Stimulated activated naive CD8-positive, alpha-beta T cell treated with anti-CD3 and anti-CD28 coated beads, Interleukin-15, Interleukin-2, amounts not matched to agents 100 U/mL and 50 U/mL, for 24 hours (primary cell): ENCODE measurements at places on chromosomes 3 and 15.

DNA sequence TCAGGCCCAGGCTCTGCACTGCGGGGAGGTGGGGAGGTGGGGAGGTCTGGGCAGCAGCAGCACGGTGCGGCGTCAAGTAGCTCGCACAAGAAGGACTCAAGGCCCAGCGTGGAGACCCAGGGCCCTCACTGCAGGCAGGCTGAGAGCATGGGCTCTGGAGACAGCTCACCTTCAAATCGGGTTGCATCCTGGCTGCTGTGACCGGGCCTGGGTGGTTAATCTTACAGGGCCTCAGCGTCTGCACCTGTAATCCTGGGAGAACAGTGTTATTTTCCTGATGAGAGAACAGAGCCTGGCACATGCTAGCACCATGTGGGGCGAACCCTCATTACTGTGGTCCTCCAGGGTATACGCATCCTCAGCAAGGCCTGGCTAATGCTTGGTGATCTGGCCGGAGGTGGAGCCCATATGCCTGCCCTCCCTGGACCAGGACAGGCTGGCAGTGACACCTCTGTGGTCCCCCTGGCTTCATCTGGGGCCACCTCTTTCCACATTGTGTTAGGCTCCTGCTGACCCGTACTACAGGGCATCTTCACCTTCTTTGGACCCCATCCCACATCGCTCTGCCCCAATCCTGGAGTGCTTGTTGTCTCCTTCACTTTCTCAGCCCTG, 55.5 kb downstream of the RGMA start:
- DNase-seq = no peak

DNA sequence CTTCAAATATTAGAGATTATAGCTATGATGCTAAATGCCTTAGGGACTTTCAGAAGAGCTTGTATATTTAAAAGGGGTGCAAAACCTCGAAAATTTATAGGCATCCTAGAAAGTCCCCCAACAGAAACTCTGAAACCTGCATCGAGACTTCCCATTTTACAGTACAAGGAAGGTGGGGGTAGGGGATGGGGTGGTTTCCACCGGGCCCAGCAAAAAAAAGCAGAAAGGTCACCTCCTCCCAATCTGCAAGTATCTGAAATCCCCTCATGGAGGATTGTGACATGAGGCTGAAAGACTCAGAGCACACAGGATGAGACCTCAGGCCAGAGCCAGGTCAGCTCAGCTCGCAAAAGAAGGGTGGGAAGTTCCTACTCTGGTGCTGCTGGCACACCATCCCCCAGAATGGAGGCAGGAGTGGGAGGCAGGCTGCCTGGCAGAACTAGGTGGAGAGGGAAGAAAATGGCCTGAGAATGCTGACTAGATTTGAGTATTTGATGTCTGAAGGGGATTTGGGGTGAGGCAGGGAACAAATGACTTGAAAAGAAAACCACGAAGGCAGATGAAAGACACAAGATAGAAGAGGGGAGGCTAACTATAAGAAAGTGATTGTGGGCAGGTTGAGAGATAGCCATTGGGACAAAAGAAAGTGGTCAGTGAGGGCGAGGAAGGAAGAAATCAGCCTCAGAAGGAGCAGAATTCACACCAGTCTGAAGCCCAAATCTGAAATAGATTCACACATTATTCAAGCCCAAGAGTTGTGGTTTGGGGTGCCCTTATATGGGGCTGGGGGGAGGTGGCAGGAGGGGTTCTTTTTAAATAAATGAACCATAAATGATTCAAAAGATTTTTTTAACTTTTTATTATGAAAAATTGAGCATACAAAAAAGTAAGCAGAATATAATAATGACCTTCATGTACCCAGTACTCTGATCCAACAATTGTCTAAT, 22.5 kb upstream of the TSC22D2 start:
- peak; percentile 47 for DNase-seq

GRCh38 chr15:100259266-100259665, 82.5 kb downstream of the ADAMTS17 start:
- DNase-seq = no peak

DNA sequence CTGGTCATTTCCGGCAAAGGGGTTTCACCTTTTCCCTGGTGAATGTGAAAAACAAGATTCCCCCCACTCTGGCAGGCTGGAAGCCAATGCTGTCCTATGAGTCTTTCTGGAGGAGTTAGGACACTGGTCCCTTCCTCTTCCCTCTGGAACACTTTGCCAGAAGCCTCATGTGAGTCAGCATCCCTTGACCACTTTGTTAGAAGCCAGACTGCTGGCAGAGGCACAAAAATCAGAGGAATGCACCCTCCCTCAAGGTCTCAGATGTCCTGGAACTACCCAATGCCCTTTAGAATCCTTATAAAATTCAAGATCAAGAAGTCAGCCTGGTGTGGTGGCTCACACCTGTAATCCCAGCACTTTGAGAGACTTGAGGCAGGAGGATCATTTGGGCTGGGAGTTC, 26.6 kb downstream of the ITGB5 start:
- DNase-seq = no peak

GRCh38 chr3:151445273-151446001, 15.4 kb downstream of the IGSF10 start:
- no peak for DNase-seq

DNA sequence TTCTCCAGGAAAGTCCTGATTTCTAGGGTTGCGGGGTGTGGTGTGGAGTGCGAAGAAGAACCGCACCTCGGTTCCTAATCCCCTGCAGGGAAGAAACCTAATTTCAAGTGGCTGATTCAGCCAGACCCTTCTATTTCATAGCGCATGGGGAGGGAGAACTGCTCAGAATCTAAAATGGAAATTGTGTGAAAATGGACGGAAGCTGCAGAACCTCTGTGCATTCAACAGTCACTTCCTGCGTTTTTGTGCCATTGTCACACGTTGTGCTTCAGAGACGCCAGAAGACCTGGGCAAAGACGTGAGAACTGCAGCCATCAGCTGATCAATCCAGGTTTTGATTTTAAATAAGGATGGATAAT, 1.2 kb downstream of the SIDT1 start:
- DNase-seq = peak; percentile 39

DNA sequence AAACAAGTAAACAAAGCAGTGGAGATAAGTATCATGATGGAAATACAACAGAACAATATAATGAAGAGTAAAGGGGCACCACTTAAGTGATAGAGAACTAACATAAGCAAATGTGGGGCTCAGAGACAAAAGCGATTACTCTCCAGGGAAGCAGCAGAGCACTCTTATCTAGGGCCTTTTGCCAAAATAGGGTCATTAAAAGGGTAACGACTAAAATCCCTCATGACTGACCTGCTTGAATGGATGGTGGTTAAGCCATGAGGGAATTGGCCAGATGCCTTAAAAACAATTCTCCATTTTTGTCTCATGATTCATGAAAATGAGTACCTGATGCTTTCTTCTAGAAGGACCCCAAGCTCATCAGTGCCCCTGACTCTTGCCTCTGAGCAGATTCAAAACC, 3.2 kb upstream of the SLC7A14 start:
- no peak for DNase-seq

DNA sequence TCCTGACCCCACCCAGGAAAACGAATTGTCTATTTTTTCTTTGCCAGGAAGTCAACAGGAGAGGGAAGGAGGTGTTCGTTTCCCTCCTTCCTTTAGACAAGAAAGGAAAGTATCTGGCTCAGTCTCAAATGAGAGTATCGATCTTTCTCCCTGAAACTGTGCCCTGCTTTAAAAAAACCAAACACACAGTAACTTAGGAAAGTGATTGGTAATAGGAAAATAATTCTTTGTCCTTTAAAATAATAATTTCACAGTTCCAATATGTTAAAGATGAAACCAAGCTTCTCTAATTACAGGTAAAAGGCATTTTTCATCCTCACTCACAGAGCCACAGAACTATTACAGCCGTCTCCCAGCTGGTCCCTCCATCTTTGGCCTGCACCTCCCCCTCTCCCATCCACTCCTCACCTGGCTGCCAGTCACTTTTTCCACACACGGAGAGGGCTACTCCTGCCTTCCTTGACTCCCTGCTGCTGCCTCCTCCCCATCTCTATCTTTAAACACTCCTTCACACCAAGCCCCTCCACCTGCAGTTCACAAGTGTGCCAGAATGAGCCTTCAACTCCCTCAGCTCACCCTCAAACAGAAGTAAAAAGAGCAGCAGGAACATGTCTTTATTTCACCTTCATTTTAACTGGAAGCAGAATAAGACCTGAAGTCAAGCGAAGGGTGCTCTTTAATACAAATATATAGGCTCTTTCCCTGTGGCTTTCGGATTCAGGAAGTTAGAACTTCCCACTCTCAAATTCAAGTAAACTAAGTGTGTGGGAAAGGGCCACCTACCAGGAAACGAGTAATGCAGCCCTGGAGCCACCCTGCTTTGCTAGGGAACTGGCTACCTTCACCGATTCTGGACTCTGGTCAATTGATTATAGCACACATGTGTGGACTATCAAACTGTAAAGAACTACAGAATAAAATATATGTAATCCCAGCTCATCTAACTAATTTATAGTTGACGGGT, 116.4 kb downstream of the SENP2 start:
- DNase-seq = no peak

GRCh38 chr3:4015426-4015825, 216.2 kb downstream of the LRRN1 start:
- no peak for DNase-seq

- no peak for DNase-seq
Observed at GRCh38 chr3:9071936-9072666, 108.8 kb upstream of the RAD18 start.

DNA sequence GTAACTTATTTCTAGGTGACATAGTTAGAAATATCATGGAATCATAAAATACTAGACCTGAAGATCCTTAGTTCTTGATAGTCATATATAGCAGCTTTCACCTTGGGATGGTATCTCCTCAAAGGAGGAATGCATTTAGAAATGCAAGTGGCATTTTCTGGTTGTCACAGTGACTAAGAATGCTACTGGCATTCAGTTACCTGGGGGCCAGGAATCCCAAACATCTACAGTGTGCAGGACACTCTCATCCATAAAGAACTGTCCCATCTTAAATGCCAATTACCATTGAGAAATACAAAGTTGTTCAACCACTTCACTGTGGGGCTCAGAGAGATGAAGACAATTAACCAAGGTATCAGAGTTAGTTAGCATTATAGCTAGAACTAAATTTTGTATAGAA, 36.7 kb downstream of the MYH15 start:
- DNase-seq = no peak

DNA sequence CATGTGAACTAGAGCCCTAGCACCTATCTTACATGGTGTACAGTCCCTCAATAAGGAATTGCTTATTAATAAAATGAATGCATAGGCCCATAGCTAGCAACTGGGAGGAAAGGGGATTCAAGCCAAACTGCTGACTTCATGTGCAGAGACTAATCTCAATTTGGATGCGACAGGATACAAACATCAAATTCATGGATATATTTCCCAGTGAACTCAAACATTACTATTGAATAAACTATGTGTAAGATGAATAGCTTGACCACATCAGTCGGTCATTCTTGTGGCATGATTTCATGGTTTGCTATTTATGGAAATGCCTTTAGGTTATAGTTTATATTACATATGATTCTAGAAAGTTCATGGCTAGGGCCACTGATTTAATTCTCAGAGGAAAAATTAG, 268.6 kb upstream of the SLITRK3 start:
- DNase-seq = no peak

- peak; percentile 29 for DNase-seq
Observed at GRCh38 chr3:197028728-197029510, 698 bp downstream of the MELTF start.

- DNase-seq = no peak
Observed at GRCh38 chr3:38634111-38634510, 15.4 kb downstream of the SCN5A start.

GRCh38 chr15:89127054-89127702, 38.9 kb downstream of the ABHD2 start:
- DNase-seq = peak; percentile 23

- no peak for DNase-seq
Observed at GRCh38 chr3:147030274-147030673, 376.1 kb downstream of the ZIC4 start.

DNA sequence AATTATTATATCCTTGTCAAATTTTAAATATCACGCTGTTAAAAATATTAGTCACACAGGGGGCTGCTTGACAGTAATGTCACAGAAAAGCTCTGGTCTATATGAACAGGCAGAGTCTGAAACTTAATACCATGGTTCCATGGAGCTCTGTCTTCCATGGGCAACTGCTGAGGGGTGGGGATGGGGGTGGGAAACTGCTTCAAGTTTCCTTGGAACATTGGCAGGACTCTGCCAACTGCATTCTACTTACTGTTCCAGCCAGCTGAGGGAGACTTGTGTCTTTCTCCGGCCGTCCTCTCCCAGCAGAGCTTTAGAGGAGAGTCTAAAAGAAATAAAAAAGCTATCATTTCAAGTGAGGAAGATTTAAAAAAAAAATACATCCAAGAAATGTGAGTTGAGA, 348.7 kb downstream of the ZIC1 start:
- no peak for DNase-seq

DNA sequence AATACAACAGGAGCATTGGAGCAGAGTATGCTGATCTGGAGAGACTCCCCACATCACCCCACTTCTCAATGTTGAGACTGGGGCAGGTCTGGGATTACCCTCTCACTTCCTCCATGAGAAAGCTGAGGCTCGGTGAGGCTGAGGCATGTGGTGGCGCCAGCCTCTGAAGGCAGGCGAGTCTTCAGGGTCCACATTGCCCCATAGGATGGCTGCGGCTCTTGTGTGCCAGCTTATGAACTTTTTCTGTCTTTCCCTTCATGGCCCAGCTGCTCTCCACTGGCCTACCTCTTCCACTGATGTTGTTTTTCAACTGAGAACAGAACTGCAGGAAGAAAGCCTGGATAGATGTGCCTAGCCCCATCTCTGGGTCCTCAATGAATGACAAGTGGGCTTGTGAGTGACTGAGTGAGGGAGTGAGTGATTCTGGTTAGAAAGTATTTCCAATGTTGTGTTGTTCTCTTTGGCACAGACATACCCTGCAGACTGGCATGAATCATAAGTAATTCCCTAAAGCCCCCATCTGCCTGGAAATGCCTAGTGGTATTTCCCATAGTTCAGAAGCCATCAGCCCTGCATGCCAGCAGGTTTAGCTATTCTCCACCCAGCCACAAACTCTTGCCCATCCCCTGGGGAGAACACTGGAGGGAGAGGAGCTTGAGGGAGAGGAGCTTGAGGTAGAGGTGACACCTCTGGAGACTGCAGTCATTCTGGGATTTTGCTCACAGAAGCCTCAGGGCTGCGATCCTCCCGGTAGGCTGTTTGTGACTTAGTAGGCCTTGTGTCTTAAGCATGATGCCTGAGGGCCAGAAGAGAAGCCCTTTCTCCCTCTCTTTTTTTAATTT, 56.9 kb downstream of the AMOTL2 start:
- DNase-seq = no peak

GRCh38 chr3:64568895-64569517, 118.8 kb downstream of the ADAMTS9 start:
- no peak for DNase-seq

- no peak for DNase-seq
Observed at GRCh38 chr15:69797051-69797595, 300.6 kb downstream of the TLE3 start.

DNA sequence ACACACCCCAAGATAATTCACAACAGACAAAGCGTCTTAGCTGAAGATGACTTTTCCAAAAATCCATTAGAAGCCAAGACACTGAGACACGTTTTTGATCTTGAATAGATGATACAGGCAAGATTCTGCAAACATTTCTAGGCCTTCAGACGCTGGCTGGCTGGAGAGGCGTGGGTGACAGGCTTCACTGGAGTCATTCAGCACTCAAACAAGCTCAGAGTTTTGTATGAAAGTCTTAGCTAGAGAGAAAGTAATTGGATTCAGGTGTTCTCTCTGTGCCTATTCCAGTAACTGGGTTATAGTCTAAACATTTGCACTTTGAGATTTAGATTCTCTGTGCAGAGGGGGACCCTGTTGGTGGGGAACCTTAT, 147.7 kb upstream of the BHLHE40 start:
- peak; percentile 35 for DNase-seq

- DNase-seq = no peak
Observed at GRCh38 chr15:63013052-63013808, 29.3 kb upstream of the TPM1 start.

- no peak for DNase-seq
Observed at GRCh38 chr15:95556866-95557225, 773.7 kb upstream of the NR2F2 start.
